ENCODE measurements at places on chromosomes 1 and 21.

DNA sequence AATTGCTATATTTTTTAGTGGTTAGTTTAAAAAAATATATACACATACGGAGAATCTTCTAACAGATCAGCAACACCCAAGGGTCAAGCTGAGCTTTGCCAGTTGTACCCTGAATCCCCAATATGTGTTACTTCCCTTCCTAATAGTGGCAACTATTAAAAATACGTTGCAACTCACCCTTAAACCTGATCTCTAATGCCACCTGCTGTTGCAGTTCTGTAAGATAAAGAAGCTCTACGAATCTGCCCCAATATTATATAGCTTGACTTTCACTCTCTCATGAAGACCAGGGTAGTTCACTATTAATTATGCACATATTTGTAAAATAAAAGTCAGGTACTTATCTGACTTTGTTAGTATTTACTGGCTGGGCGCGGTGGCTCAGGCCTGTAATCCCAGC lies 58.4 kb downstream of the ASH1L start:
- DNase-seq = peak; percentile 14

- no peak for DNase-seq
Measured at GRCh38 chr1:238604357-238604756, 713.6 kb upstream of the ZP4 start.

GRCh38 chr1:201149400-201149799 lies 4.9 kb downstream of the TMEM9 start:
- DNase-seq = peak; percentile 33

- DNase-seq = peak; percentile 23
Measured at GRCh38 chr1:185670187-185670627, 64.0 kb upstream of the HMCN1 start.

DNA sequence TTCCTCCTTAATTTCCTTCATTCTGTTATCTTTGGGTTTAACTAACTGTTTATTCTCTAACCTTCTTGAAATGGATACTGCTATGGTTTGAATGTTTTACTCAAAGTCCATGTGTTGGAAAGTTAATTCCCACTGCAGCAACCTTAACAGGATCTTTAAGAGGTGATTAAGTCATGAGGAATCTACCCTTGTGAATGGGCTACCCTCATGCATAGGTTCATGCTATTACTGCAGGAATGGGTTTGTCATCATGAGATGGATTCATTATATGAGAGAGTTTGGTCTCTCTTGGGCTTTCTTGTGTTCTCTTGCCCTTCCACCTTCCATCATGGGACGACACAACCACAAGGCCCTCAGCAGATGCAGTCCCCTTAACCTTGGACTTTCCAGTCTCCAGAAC lies 516.9 kb downstream of the ADGRL2 start:
- DNase-seq = no peak

DNA sequence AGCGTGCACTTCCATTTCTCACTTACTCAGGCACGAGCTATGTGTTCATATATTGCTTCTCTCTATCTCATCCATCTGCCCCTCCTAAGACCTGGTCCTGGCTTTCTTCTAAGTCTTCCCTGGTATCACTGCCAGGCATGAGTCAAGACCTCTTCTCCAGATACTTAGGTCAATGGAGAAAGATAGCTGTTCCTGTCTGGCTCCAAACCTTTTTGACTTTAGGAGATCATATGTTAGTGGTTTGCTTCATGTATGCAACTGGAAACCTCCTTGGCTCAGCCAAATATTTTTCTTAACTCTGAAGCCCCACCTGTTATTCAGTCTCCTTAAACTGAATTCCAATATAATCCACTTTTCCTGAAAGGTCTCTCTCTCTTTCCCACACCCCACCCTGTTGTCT lies 211.6 kb upstream of the PTBP2 start:
- DNase-seq = no peak

Measured in NCI-H1105 (cell line).